ENCODE measurements at places on chromosomes 13 and 19.

DNA sequence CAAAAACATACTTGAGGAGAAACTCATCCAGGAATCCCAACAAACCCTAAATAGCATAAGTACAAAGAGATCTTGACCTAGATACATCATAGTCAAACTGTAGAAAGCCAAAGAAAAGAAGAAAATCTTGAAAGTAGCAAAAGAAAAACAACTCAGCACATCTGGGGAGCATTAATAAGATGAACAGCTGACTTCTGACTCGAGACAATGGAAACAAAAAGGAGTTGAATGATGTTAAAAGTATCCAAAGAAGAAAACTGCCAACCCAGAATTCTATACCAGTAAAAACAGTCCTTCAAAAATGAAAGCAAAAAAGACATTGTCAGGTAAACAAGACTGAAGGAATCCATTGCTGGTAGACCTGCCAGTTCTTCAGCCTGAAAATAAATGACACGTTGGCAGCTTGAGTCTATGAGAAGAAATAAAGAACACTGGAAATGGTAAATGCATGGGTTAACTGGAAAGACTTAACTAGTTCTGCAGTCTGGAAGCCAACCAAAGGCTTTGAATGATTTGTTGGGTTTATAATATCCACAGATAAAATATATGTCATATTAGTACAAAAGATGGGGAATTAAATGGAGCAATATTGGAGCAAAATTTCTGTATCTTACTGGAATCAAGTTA lies 46.8 kb downstream of the TSSK6 start:
- no peak for ATAC-seq

- ATAC-seq: no peak
Measured at GRCh38 chr13:113654175-113654560, 3.8 kb downstream of the ATP4B start.

GRCh38 chr13:39822437-39822836 lies 167.0 kb downstream of the COG6 start:
- no peak for ATAC-seq

DNA sequence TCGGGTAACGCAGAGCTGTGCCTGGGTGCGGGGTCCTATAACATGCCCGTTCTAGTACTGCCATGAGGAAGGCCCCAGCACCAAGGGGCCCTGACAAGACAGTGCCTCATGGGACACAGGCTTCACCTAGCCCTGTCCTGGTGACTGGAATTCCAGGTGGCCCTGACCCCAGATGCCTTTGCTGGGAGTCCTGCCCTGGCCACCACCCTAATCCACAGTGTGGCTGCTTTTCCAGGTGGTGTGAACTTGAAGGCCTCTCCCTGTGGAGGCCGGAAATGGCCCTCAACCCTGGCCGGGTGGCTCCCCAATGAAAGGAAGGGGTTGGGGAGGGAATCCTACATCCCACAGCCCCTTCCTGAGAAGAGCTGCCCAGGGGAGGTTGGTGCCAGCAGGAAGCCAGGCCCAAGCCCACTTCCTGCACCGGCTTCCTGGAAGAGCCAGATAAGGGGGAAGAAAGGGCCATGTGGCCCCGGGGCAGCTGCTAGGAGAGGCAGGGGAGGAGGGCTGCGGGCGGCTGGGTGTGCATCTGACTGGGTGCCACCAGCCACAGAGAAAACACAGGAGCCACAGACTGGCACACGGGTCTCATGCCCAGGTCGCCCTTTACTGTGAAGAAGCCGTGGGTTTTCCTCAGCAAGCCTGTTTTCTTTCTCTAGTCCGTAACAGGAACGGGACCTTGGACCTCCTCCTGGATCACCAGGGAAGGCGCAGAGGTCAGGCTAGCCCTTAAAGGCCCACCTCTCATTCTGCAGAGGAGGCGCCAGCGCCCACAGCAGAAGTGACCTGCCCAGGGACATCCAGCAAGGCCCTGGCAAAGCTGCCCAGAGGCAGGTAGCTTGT lies 4.7 kb downstream of the LSM4 start:
- no peak for ATAC-seq

- ATAC-seq: peak; percentile 83
Measured at GRCh38 chr19:19170053-19170872, at the start of gene MEF2B. Gene MEF2B (minus strand): TSS chr19:19170263. CDS start chr19:19150735, 19,528 bp downstream.

- no peak for ATAC-seq
Measured at GRCh38 chr13:61350341-61350740, 65.3 kb downstream of the PCDH20 start.

- ATAC-seq: no peak
Measured at GRCh38 chr19:7690779-7691258, 10.2 kb downstream of the TRAPPC5 start.

DNA sequence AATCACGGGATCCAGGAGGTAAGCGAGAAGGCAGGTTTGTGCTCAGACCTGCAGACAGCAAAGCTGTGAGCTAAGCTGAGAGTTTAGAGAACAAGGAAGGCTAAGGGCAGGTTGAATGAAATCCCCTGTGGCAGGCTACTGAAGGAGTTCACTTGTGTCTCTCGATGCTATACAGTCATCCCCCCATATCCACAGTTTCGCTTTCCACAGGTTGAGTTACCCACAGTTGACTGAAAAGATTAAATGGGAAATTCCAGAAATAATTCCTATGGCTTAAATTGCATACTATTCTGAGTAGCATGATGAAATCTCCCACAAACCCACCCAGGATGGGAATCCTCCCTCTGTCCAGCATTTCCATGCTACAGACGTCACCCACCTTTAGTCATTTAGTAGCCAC lies 49.6 kb downstream of the ABCC4 start:
- ATAC-seq: no peak

- no peak for ATAC-seq
Measured at GRCh38 chr13:25874907-25875306, 176.9 kb downstream of the SHISA2 start.

DNA sequence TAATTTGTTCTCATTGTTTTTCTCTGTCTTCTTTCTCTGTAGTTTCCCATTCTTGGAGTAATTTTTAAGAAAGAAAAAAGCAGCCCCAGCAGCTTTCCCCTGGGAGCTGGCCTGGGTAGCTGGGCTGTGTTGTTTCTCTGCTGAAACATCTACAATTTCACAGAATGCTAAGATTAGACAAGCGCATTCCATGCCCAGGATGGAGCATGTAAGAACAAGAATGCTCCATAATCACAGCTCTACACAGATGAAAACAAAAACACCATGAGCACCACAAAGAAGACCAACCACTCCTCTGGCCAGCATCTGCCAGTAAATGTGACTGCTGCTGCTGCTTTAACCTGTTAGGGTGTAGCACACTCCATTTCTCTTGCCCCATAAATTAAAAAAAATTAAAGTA lies 239.2 kb upstream of the SLITRK1 start:
- ATAC-seq: no peak

DNA sequence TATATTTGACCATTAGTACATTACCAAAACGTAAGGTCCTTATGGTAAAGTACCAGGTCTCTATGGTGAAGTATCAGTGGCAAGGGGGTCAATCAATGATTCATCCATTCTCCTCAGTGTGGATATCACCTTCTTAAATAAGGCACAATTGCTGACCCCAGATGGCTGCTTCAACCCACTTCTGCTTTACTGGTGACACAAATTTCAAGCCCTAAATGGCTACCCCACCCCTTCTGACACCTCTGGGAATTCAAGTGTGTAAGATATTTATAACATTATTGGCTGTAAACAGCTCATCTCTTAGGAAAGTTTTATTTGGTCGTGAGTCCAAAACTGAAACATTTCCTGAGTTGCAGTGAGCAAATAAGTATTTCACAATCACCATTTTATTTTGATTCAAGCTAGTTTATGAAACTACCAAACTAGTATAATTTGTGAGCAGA lies 7.9 kb upstream of the WBP4 start:
- peak; percentile 71 for ATAC-seq

- ATAC-seq: no peak
Measured at GRCh38 chr13:21453387-21454081, 5.6 kb downstream of the ZDHHC20 start.

- ATAC-seq: no peak
Measured at GRCh38 chr19:38032951-38033350, 125.9 kb downstream of the SIPA1L3 start.

GRCh38 chr19:45779231-45780145 lies 2.8 kb downstream of the DMPK start:
- peak; percentile 86 for ATAC-seq

DNA sequence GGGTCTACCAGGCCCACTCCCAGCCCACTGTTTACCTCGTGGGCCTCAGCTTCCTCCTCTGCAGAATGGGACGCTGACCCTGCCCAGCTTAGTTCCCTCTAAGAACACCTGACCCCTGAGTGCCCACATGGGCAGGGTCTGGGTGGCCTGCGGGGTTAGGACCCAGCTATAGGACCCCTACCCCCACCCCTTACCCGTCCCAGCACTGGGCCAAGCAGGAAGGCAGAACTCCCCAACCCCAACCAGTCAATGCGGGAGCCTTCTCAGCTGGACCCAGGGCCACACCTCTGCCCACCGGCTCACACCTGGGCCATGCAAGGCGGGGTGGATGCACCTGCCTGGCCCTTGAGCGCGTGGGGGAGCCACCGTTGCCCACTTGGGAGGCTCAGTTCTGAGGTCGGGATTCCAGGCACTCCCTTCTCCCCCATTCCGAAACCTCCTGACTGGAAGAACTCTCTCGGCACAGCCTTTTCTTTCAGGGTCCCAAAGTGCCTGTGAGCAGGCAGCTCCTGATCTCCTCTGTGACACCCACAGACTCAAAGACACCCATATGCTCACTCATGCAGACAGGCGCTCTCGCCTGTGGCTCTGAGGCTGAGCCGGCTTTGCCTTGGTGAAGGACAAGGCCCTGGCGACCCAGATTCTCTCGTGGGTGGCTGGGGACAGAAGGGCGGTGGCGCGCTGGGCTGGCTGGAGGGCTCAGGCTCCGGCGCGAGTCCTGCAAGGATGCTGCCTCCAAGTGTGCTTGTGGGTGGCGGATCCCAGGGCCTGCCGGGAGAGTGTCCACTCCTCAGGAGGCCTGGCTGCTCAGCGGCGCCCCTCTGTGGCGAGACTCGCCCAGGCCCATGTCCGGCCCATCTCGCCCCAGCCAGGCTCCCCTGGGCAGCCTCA lies 27.9 kb upstream of the PARP4 start:
- no peak for ATAC-seq

- no peak for ATAC-seq
Measured at GRCh38 chr13:26540334-26540733, 17.1 kb upstream of the WASF3 start.

- no peak for ATAC-seq
Measured at GRCh38 chr19:50638600-50638999, 1.1 kb downstream of the SYT3 start.

- ATAC-seq: no peak
Measured at GRCh38 chr19:14058182-14059092, 3.4 kb downstream of the PALM3 start.

DNA sequence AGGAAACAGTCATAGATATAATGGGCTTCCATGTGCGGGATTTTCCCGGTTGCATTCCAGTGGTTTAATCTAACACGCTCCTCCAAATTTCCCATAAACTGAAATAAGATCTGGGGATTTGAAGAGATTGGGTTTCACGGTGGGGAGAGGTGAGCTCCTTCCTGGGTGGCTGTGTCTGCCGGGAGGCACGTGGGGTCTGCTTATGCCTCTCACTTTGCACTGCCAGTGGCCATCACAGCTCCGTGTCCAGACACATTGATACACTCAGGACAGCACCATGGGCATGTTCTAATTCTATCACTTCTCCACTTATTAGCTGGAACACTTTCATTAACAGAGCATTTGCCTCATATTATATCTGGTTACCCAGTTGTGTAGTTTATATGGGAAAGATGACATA lies 73.4 kb downstream of the SOX1 start:
- no peak for ATAC-seq

DNA sequence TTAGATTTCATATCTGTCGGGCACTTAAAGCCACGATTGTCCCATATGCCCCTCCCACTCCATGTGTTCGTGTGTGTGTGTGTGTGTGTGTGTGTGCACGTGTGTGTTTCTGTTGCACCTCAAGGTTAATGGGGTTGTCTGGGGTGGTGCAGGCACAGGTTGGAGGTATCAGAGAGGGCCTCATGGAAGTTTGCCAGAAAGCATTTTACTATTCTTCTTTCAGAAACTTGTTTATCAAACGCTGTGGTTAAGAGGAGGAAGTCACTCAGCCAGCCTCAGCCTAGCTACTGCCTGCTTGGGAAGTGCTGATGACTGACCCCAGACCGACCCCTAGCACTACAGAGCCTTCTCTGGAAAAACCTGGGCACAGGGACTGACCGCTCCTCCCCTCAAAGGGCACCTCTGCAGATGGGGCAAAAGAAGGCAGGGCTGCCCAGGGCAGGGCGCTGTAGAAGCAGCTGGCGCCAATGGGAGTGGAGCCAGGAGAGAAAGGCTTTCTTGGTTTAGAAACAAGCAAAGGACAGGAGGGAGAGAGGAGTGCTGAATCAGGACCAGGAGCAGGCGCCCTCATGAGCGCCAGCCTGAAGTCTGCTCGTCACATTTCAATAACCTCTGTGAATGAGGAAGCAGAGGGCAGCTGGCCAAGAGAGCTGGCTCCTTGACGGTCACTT lies 3.9 kb downstream of the SIAH3 start:
- ATAC-seq: no peak

DNA sequence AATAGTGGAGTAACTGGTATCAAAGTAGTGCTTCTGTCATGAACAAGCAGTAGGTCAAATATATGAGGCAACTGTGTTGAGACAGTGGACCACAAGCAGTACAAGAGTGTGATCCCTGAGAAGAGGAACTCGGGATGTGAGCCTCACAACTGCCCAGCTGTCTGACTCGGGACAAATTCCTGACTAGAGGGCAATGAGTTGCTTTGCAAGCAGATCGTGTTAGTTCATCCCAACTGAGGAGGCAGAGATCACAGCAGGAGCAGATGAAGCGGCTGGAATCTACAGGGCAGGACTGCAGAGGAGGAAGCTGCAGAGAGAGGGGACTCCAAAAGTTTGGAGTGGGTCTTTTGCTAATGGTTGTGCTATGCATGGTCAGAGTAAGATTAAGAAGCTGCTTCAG lies 741.1 kb downstream of the DIAPH3 start:
- ATAC-seq: no peak

- ATAC-seq: no peak
Measured at GRCh38 chr13:25085125-25085742, 10.7 kb upstream of the PABPC3 start.

- no peak for ATAC-seq
Measured at GRCh38 chr13:51047434-51048165, 63.5 kb downstream of the C13orf42 start.

GRCh38 chr13:50406831-50407230 lies 391.6 kb downstream of the KCNRG start:
- ATAC-seq: no peak

GRCh38 chr13:109785892-109786450 lies 412 bp downstream of the IRS2 start:
- peak; percentile 23 for ATAC-seq

- no peak for ATAC-seq
Measured at GRCh38 chr13:43008596-43008995, 14.8 kb upstream of the DNAJC15 start.

DNA sequence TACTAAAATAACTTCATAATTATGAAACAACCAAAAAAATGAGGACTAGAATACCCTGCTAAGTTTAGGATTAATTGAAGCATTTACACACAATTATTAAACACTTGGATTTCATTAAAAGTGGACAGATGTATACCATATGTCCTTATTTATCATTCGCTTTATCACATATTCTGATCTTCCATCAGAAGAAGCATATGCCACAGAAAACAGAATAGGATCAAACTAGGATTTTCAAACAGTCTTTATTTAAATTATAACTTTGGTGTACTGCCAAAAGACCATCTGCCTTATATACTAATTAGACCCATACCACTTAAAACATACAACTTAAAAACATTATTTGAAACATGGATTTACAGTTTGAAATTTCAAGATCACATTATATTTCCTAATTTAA lies 727.1 kb upstream of the KLHL1 start:
- ATAC-seq: no peak

All from gastroesophageal sphincter (tissue), 4 donors.